ENCODE measurements at places on chromosomes 2 and 18.

DNA sequence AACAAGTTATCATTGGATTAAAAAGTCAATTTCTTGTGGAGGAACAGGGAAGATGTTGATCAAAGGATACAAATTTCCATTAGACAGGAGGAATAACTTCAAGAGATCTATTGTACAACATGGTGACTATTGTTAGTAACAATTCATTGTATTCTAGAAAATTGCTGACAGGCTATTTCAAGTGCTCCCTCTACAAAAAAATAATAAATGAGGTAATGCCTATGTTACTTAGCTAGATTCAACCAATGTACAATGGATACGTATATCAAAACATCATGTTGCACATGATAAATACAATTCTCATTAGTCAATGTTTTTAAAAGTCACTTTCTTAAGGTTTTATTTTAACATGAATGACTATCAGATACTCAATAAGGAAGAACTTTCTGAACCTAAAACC lies 33.5 kb downstream of the TFCP2L1 start:
- DNase-seq: no peak

DNA sequence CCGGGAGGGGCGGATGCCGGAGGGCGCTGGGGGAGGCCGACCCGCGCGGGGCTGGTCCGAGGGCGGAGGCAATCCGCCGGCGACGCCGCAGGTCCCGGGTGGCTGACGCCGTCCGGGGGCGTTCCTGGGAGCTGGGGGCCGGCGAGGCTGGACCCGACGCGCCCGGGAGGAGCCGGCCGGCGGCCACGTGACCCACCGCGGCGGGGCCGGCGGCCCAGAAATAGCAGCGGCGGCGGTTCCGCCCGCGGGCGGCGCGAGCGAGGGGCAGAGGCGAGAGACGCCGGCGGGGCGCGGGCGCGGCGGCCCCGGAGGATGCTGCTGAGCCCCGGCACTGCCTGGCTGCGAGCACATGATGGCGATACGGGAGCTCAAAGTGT lies at the start of gene RAB31:
RAB31 (plus strand) TSS at position 245 of the 377 bp plus-strand sequence; CDS start at position 350, 105 bp downstream.
- peak; percentile 11 for DNase-seq

GRCh38 chr18:44048846-44049245 lies 631.8 kb upstream of the SETBP1 start:
- DNase-seq: no peak

DNA sequence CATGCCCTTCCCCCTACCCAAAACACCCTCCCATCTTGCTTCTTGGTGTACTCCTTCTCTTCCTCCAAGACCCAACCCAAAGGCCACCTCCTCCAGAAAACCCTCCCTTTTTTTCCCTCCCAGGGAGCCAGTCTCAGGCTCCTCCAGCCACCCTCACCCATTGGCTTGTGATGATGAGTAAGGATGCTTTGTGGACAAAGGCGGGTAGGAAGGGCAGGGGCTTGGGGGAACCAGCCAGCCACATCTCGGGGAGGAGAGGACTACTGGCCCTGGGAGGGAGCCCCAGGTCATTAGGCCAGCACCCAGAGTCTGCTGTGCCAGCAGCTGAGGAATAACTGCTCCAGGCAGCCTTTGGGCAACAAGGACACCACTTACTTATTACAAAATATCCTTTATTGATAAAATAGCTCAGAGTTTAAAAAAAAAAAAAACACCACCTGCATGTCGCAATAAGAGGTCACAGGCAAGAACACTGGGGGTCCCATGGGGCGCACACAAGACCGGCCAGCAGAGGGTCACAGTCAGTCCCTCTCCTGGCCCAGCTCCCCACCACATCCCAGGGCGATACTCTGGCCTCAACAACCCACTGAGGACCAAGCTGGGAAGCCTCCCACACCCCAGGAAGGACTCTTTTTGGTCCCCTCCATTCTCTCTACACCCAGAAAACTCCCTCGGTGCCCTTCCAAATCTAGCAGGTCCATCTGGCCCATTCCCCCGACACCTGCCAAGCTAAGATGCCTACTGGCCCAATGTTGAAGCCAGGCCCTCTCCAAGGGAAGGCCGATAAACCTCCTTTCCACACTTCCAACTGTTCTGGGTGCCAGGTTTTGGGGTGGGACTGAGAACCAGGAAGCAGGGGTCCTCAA lies 3.6 kb downstream of the ADRA2B start:
- no peak for DNase-seq

DNA sequence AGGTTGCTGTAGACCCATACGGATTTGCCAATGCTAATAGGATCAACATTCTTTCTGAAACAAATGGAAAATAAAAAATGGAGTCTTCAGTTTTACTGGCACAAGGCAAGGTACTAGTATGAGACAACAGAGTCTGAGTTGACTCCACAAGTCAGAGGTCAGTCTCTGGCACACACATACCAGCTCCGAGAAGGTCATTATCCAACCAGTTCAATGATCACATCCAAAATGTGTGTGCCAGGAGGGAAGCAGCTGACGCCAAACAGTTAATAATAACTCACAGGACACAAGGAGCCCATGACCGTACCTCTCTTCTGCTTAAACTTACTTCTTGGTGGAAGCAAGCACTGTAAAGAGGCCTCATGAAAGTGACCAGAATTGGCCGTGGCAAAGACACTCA lies 528.6 kb downstream of the ZNF516 start:
- DNase-seq: no peak

- no peak for DNase-seq
Measured at GRCh38 chr2:45728458-45728942, 77.0 kb downstream of the PRKCE start.

DNA sequence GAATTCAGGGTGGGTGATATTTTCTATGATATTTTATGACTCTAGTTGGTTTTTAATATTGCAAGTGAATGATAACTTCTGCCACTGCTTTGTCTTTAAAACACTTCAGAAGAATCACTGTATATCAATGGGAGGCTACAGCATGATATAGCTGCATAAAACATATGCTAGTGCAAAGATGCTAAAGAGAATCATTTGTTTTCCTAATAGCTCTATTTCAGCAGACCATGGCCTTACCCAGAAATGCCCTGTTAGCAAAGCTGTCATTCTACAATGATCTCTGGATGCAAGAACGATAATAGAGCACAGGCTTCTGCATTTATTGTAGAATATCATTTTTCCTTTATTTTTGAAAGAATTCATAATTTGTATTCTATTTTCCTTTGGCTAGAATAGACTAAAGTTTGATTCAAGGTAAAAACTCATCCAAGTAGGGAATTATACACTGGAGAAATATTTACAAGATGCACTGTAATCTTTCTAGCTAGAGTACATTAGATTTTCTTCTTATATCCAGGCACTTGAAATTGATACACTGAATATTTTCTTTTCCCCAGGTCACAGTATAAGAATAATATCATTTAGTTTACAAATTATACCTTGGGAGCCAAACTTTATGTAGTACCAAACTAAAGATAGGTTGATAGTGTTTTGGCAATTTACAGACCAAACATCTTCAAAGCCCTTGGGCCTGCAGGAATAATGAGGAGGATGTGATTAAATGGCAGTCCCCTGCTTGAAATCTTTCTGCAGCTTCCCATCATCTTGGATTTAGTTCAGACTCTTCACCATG lies 252.6 kb upstream of the LINC00305 start:
- DNase-seq: no peak

DNA sequence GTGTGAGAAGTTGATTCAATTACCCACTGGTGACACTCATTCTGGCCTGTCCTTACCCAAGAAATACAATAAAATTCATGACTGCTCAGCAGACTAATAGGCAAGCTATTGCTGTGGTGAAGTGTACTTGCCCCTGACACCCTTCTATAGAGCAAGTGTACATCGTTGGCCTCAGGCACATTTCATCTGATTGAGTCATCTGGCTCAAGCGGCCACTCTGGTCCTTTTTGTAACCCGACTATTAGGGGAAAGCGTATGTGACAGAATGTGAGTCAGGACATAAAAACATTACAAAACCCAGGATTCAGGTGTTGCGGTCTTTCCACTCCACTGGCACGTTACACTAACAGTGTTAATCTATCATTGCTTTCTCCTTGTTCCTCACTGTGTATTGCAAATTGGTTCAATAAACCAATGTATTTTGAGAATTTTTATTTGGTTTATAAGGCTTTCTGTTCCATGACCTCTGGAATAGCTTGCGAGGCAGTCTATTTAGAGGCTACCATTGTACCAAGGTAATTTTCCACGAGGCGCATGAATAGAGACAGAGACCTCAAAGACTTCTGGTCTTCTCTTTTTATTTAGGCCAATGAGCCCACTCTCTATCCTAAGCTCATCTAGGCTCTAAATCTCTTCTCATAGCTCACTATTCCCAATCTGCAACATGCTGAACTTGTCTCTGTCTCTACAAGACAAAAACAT lies 10.2 kb upstream of the TTC32 start:
- no peak for DNase-seq

DNA sequence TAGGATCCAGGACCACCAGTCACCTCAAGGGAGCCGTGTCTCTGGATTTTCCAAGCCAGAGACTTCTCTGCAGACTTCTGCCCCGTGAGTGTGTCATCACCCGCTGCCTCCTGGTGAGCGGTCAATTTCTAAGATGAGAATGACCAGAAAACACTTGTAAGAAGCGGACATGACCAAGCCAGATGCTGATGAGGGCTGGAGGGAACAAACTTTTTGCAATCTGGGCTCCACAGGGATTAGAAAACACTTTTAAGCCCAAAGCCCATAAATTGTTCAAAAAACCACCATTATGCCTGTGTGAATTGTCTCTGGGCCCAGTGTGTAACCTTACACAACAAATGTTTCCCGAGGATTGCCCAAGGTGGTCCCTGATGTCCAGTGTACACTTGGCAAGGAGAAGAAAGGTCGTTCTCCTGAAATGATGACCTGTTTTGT lies 5.3 kb upstream of the NPPC start:
- no peak for DNase-seq

GRCh38 chr2:96463119-96463518 lies 42.0 kb downstream of the NEURL3 start:
- no peak for DNase-seq

DNA sequence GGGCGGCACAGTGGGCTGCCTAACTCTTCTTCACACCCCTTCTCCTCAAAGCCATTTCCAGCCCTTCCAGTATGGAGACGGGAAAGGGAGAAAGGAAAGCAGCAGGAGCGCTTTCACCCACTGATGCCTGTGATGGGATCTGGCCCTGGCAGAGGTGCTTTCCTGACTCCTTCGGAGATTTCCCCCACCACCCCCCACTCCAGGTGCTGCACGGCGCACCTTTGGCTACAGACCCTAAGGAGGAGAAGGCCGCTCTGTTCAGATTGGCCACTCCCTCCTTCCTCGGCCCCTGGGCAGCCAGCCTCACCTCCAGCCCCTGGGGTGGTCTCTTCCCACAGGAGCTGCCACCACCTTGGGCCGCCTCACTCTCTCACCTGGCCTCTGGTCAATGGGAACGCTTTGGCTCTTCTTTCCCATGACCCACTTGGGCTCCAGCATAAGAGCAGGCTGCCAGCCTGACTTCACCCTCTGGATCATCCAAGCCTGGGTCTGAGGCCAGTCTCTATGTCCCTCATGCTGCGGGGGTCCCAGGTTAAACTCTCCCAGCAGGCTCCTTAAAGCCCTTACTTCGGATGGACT lies 18.4 kb upstream of the MAL start:
- DNase-seq: no peak

DNA sequence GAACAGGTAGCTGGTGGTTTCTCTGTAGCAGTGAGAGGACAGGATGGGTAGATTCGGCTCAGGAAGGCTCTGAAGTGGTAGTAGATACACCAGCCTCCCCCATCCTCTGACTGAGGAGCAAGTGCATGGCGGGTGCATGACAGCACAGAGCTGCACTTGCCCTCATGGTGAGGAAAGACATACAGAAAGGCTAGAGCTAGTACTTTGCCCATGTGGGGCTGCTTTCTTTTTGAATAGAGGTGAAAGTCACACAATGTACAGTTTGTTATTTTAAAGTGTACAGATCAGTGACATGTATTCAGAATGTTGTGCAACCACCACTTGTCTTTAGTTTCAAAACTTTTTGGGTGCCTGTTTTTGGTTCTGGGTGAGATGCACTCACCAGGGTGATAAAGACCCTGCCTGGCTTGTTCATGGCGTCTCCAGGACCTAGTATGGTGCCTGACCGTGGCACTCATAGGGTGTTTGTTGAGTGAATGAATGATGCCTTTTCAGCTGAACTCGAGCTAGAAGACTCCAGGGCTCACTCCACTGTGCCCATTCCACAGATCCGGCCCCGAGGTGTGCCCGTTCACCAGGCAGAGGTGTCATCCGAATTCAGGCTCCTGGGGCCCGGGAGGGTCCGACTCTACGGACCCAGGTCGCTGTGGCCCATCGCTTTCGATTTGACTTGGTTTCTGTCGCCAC lies 421 bp upstream of the VAMP5 start:
- DNase-seq: peak; percentile 31
